Central memory CD4-positive, alpha-beta T cell (primary cell): ENCODE measurements at places on chromosomes 4 and X.

DNA sequence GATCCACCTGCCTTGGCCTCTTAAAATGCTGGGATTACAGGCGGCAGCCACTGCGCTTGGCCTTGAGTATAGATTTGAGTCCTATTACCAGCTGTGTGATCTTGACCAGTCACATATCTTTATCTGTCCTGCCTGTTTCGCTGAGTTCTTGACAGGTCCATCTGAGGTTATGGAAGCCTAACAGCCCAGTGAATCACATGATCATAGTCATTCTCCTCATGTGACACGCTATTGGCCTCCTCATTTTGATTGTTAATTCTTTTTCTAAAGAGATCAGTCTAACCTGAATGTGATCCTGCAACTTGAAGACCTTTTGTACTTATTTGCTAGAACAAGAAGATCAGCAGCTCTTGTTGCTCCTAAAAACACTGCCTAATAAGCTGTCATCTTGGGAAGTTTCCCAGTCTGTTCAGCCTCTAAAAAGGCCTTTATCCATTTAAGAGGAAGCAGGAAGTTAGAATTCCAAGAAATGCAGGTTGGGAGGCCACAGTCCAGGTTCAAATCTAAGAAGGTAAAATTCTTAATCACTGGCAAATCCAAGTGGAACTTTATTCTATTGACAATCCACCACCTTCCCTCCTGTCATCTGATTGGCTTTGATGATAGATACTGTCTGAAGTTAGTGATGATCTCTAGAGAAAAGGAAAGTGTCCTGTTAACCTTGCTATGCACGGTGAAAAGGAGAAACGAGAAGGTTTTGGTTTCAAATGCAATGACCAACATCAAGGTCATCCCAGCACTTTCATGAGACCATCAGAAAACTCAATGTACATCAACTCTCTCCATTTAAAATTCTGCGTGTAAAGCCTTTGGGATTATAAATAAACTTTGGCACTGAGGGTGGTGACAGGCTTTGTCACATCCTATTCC lies 86.9 kb downstream of the CHRNA9 start:
- DNase-seq, result no peak

DNA sequence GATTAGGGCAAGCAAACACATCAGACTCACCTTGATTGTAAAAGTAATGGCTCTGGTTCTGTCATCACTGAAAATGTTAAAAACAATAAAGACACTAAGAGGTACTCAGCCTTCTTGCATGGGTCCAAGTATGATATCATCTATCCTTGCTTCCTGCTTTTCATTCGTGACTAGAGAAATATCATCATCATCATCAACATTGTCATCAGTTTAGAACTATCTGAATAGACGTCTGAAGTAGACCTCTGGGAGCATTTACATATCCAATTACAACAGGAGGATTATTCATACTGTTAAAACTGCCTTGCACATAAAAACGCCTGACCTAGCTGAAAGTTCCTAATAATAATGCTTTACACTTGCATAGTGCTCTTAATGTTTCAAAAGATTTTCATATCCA lies 9.8 kb upstream of the FRAS1 start:
- DNase-seq, result no peak

DNA sequence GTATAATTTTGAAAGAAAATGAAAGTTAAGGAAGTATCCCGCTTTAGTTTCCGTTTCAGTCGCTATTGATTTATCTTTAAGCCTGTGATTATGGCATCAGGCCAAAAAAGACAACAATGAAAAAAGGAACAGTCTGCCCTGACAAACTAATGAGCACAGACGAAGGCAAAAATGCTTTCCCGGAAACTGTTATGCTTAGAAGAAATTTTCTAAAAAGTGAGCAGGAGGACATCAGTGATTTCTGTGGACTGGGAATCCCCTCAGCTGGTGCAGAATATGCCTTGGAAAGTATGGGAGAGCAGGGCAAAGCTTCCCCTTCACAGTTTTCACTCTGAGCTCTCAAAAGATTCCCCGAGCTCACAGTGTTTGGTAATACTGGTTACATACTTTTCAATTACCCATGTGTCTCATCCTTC lies 5.1 kb upstream of the CXCL10 start:
- peak; percentile 26 for DNase-seq

DNA sequence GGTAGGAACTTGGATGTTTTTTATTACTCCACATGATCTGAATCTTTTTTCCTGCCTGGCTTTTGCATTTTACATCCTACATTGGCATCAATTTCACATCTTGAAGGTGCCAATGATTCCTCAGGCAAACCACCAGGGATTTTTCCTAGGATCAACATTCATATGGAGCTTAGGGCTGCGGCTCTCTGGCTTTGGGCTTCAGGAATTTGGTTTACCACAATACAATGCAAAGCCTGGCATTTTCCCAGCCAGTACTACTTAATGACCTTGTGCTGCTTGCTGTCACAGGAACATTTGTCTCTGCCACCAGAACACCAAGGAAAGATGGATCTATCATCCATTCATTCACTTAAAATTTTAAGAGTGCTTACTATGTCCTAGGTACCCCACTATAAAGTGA lies 180.7 kb downstream of the PDGFC start:
- DNase-seq, result no peak

GRCh38 chr4:114385195-114385985 lies 213.2 kb upstream of the UGT8 start:
- DNase-seq, result no peak

- DNase-seq, result no peak
Measured at GRCh38 chr4:81698538-81699296, 227.0 kb upstream of the RASGEF1B start.

- DNase-seq, result no peak
Measured at GRCh38 chr4:95641571-95641970, 92.8 kb upstream of the UNC5C start.

- no peak for DNase-seq
Measured at GRCh38 chr4:74327762-74328161, 19.5 kb downstream of the EPGN start.

DNA sequence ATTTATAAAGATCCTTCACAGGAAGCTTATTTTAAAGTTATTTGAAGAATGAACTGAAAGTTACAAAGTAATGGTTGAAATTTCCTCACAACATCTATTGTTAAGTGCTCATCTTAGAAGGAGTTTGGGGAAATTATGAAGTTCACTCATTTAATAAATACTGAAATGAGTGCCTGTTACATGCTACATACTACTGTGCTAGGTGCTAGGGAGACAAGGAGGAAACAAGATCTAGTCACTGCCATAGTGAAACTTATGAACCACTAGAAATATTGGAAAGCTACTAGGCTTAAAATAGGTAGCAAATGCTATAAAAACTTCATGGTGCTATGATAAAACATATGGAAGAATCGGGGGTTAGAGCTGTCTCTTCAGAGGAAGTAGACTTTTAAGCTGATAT lies 97.1 kb downstream of the JADE1 start:
- DNase-seq, result no peak

DNA sequence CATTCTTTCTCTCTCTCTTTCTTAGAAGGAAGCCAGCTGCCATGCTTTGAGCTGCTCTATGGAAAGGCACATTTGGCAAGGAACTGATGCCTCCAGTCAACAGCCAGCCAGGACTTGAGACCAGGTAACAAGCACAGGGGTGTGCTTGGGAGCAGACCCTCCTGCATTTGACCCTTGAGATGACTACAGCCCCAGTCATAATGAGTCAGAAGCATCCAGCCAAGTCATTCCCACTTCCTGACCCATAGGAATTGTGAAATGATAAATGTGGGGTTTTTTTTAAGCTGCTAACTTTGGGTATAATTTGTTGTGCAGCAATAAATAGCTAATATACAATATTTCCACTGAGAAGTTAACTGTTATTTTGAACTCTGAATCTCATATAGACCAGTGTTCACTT lies 446.9 kb downstream of the GRXCR1 start:
- no peak for DNase-seq

DNA sequence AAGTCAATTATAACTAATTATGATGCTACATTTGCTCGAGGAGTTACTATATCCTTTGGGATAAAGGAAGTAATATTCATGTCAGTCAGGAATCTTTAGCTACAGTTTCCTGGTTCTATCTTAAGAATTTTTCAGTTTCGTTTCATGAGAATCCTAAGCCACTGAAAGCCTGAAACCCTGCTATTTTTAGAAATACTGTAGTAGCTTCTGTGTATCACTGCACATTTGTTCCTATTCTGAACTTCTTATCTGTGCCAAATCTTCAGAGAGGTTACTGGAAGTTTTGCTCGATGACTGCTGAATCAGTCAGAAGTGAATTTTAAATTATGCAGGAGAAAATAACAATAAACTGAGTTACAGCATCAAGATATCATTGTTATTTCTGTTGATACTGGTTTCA lies 249.2 kb downstream of the TENM3 start:
- DNase-seq, result no peak

DNA sequence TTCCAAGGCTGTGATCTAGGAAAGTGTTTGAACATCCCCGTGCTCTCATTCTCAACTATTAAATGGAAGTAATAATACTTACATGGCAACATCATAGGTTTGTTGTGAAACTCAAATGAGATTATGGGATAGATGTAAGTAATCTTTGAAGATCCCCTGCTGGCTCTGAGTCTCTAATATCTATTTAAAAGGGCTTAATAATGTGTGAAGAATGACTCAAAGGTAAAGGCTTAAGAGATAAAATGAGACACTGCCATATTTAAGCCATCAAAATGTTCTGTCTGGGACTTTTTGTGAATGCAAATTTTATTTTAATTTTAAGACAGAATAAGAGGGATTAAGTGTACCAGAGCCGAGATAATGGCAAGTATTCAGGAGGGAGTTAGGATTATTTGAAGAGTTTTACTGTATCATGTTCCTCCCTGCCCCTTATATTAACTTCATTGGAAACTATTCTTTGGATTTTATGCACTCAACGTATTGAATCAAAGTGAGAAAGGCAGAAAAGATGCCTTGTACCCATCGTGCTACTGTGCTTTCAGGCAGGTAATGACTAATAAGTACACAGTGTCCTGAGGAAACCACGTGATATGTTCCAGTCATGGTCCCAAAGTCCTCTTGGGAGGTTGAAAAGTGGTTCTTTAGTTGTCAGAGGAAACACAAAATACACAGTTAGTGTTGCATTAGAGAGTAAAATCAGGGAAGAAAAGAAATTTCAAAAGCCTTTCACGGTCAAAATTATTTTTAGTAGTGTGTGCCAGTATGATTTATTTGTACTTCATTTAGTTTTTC lies 192.4 kb downstream of the RBM46 start:
- no peak for DNase-seq

GRCh38 chr4:126582737-126583136 lies 1050.0 kb upstream of the INTU start:
- no peak for DNase-seq

- DNase-seq, result no peak
Measured at GRCh38 chrX:49058794-49059193, at the start of gene CCDC120. TSS of gene CCDC120 (plus strand) at chrX:49058999. CDS start at chrX:49062042, 3,043 bp downstream.

DNA sequence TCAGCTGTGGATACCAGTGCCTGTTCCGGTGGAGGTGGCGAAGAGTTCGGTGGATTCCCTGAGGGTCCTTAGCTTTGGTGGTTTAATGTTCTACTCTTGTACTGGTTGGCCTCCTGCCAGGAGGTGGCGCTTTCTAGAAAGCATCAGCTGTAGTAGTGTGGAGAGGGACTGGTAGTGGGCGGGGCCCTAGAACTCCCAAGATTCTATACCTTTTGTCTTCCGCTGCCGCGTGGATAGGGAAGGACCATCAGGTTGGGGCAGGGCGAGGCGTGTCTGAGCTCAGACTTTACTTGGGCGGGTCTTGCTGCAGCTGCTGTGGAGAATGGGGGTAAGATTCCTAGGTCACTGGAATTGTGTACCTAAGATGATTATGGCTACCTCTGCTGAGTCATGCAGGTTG lies 390.3 kb downstream of the FAM47A start:
- DNase-seq, result no peak

DNA sequence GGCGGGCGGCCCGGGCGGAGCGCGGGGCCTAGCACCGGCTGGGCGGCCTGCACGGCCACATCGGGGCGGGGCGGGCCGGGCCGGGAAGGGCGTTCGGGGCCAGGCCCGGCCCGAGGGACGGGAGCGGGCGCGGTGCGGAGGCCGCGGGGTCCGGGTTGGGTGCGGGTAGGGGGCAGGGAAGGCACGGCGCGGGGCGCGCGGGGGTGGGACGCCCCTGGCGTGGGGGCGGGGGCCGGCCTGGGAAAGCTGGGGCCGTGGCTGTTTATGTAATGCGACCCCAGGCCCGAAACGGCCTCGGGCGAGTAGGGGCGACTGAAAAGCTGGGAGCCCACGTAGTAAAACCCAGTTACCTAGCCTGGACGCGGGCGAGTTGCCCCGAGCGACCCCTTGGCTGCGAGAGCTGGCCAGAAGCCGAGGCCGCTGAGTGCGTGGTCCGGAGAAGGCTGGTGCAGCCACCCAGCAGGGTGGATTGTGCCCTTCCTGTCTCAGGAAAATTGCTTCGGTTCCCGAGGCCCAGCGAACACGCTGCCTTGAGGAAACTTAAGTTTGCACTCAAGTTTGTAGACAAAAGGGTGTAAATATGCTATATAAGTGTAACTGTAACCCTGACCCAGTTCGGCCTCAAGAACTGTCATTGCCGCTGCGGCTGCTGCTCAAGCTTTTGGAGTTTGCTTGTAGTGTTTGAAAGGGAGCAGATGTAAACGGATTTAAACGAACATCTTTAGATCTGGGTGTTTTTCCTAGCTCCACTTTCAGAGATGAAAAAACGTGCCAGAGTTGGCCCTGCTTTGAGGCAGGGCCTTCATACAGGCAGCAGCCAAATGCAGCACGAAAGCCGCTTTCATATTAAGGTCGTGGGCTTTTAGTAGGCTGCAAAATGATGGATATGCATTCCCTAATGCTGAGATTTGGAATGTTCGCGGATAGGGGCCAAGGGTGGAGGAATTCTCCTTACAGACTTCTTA lies 674 bp downstream of the SEC24B start:
- peak; percentile 23 for DNase-seq

- no peak for DNase-seq
Measured at GRCh38 chrX:17291171-17291900, 83.7 kb upstream of the NHS start.

- no peak for DNase-seq
Measured at GRCh38 chr4:136925203-136925602, 607.1 kb downstream of the PCDH18 start.

DNA sequence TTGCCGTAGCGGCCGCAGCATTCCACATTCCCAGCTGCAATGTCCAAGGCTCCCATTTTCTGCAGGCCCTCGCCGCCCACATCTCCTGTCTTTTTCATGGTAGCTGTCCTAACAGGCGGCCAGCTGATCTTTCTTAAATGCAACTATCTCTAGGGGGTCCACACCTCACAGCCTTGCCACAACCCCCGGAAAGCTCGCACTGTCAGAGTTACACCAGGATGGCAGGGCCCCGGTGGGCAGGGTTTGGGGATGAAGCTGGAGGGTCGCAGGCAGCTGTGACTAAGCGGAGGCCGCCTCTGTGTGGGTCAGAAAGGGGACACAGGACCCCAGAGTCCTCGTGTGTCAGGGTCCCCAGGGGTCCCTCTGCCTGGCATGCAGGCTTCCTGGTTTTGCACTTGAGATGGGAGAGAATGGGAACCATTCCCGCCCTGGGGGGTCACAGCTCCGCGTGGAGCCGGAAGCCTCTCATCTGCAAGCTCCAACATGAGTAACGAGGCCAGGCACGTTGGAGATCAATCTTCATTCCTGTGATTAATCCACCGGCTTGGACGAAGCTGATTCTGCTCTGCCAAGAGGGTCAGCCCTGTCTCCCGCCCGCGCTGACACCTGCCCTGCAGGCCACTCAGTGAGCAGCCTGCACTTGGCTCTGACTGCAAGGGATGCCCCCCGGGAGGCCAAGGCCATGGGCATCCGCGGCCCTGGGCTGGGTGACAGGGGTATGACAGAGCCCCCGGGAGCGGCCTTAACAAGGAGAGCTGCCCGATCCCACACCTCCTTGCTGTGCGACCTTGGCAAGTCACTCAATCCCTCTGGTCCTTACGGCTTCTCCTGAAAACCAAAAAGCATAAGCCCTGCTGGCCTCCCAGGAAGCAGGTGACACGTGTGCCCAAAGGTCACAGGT lies 97.9 kb downstream of the ADRA2C start:
- DNase-seq, result no peak

- no peak for DNase-seq
Measured at GRCh38 chr4:27763830-27764525, 903.3 kb downstream of the STIM2 start.
